Activated T-cell treated with anti-CD3 and anti-CD28 coated beads, Interleukin-2, amount 50 U/mL, for 48 hours (primary cell): ENCODE measurements at places on chromosomes 3 and 15.

GRCh38 chr3:180631317-180631716, 29.4 kb downstream of the TTC14 start:
- no peak for DNase-seq

DNA sequence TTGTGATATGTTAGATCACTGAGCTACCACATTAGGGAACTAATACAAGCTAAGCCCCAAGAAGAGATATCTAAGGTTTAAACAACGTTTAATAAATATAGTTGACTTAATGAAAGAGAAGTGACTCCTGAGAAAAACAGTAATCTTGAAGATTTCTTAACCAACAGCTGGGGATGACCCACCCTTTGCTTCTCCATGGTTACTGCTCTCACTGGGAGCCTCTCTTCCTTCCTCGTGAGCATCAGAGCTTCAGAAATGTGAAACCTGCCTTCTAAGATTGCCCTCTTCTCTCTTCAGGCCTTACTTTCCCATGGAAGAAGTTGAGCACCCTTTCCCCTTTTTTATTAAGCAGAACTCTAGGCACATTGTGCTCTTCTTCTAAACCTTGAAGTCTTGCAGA, 132.2 kb upstream of the NR2E3 start:
- no peak for DNase-seq

DNA sequence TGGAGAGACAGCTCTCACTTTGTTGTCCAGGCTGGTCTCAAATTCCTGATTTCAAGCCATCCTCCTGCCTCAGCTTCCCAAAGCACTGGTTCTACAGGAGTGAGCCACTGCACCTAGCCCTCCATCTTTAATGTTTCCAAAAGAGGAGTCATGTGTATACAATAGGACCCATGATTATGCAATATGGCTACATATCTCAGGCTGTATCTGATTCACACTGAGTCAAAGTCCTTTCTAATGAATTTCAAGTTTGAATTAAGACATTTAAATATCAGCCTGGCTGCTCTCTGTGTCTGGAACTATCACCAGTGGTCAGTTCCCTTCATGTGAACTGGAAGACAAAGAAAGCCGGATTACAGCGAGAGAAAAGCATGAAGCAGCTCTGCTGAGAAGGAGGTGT, 90.5 kb downstream of the MINAR1 start:
- no peak for DNase-seq

GRCh38 chr3:139105154-139105702, 60.5 kb upstream of the PRR23C start:
- no peak for DNase-seq

- DNase-seq, result no peak
Measured at GRCh38 chr3:9914011-9914410, 2.9 kb upstream of the IL17RC start.

DNA sequence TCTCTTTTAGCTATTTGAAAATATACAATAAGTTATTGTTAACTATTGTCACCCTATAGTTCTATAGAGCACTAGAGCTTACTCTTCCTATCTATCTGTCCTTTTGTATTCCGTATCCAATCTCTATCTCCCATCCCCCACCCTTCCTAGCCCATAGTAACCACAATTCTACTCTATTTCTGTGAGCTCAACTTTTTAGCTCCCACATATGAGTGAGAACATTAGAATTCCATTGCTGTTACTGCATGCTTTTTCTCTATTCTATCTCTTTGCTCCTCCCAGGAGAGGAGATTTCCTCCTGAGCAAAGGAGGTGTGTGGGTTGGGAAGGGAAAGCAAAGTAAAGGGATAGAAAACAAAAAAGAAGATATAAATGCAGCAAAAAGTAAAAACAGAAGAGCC, 105.6 kb upstream of the SLC4A7 start:
- DNase-seq, result no peak

- DNase-seq, result no peak
Measured at GRCh38 chr3:90054311-90054710, 946.9 kb downstream of the EPHA3 start.

DNA sequence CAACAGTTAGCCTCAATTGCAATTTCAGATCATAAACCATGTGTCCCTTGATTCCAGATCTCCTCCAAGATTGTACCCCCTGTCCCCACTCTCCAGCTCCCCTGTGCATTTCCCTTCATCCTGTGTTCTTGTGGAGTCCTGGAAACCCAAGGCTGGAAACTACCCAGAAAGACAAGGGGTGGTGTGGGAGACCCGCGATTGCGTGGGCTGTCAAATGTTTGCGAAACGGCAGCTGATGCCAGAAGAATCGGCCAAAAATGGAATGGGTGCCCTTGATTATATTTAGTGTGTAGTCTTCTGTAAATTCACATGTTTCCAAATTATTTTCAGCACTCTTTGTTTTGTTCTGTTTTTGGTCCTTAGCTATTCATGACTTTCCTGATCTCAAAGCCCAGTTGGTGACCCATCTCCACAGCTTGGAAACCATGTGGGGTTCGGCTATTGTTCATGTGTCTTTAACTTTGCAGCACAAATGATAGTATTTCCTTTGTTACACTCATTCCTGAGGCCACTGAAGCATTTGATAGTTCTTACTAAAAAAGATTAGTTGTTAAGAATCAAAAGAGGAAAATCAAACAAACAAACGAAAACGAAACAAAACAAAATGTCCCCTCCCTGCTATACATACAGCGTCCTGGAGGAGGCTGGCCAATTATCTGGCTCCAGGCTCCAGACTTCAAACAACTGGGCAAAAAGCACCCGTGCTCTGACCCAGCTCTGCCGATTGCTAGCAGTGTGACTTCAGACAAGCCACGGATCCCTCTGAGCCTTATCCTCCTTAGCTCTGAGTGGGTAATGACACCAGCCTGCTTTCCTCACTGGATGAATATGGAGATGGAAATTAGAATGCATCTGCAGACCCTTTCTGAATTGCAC, 120.9 kb downstream of the CACNA2D3 start:
- DNase-seq, result no peak

DNA sequence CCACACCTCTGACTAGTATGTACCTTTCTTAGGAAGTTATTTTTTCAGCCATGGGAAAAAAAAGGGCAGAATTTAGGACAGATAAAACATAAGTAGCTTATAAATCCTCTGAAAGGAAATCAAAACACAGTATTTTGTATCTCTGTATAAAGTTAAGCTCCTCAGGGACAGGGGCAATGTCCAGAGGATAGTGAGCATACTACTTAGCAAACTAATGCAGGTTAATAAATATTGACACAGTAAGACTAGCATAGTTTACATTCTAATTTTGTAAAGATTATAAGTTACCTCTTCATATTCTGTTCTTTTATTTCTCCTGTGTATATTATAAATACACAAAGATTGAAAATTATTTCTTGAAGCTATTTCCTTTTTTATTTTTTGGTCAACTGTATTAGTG, 2.1 kb downstream of the UBE3A start:
- no peak for DNase-seq

DNA sequence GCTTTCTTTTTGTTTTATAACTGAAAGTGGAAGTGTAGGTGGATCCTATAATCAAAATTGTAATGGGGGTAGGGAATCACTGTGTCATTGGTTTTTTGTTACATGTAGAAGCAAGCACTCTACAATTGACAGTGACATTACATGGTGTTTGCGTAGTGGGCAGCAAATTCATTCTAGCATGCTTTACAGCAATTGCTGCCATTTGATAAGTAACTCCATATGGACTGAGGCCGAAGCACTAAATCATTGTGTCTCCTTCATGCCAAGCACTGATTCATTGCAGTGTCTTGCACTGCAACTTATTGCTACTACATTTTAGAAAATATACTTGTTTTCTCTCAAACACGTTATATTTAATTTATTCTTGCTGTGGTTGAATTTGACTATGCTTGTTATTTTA, 933.9 kb downstream of the NSUN3 start:
- DNase-seq, result no peak

GRCh38 chr3:195069501-195070251, 201.3 kb downstream of the XXYLT1 start:
- DNase-seq, result no peak

GRCh38 chr3:12729051-12729651, 29.9 kb downstream of the TMEM40 start:
- DNase-seq, result no peak
